Spinal cord (tissue), 10 donors: ENCODE measurements at places on chromosomes 5 and 9. TPM values are rescaled to one million over a fixed set of nuclear protein-coding genes. Genes with fewer than 3 reads are reported as not detected.

Gene TEX48
- not detected for total RNA-seq

Gene KIF27
- 19.4 TPM for total RNA-seq

Gene UGCG
- total RNA-seq = 102 TPM

Gene HTR4
- 6.6 TPM for total RNA-seq

Gene CCDC183
- total RNA-seq = 0.89 TPM

Gene SMIM3
- 8.4 TPM for total RNA-seq

Gene EDIL3
- total RNA-seq = 70.2 TPM

Gene ARID3C
- 0.33 TPM for total RNA-seq

Gene PCDHB7
- 5.2 TPM for total RNA-seq

Gene KIF12
- 0.59 TPM for total RNA-seq

Gene SPEF2
- 36.4 TPM for total RNA-seq

Gene WDR38
- 0.59 TPM for total RNA-seq

Gene TNFSF15
- 0.69 TPM for total RNA-seq

Gene CDH18
- 90.3 TPM for total RNA-seq

Gene POU5F2
- total RNA-seq = 4.1 TPM

Gene SPINK4
- total RNA-seq = not detected

Gene DROSHA
- total RNA-seq = 84.3 TPM

Gene CCDC187
- total RNA-seq = 0.10 TPM

Gene ASPN
- 118 TPM for total RNA-seq

Gene NRG2
- total RNA-seq = 2.4 TPM

Gene FRMD3
- 12.6 TPM for total RNA-seq

Gene SLC6A3
- 12.0 TPM for total RNA-seq
